ENCODE measurements at places on chromosomes 5 and 9.

- no peak for DNase-seq
Observed at GRCh38 chr5:158234323-158235158, 375.6 kb upstream of the CLINT1 start.

- DNase-seq = no peak
Observed at GRCh38 chr9:11257992-11258391, 645.2 kb upstream of the PTPRD start.

- no peak for DNase-seq
Observed at GRCh38 chr5:110027527-110028322, 338.0 kb downstream of the MAN2A1 start.

GRCh38 chr9:32500768-32501167 lies 25.2 kb downstream of the RIGI start:
- DNase-seq = no peak

DNA sequence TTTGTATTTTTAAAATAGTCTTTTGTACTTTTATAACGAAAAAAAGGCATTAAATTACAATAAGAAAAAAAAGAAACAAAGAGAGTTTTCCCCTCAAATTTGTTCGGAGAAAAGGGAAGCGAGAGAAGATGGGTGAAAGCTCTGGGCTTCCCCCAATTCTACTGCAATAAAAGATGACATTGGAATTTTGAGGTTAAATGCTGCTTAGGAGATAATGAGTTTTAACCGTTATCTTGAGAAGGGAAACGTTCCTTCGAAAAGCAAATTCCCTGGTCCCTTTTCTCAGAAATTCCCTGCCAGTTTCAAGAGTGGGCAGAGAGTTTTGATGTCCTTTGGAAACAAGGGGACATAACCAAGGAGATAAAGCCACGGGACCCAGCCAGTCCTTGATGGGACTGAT lies 18.4 kb upstream of the ERGIC1 start:
- no peak for DNase-seq

DNA sequence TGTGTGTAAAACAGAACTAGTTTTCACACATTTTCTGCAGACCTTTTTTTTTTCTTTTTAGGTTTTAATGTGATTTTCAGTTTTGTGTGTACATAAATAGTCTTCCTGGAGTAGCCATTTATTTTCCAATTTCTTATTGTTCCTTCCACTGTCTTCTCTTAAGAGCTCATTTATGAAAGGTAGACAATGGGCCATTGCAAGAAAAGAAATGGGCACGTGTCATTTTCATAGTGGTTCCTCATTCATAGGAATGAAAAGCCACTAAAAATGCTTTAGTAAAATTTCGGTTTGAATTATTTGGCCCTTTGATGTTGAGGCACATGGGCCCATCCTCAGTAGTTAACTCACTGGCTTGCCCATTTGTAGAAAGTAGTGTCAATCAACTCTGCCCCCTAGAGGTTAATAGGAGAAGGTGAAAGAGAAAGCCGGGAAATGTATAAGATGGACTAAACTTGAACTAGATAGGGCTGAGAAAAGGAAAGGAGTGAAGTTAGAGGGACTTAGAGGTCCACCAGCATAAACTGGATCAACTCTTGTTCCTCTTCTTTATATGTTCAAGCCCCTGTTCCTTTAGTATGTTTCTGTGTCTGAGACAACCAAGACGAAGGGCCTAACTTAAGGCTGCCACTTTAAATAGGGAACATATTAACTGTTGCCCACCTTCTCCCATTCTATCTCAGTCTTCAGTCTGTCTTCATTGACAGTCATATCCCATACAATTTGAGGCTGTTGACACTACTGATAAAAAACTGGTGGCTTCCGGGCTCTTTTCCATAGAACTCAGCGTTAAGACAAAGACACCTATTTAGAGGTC lies 72.6 kb downstream of the SMARCA2 start:
- DNase-seq = peak; percentile 21

DNA sequence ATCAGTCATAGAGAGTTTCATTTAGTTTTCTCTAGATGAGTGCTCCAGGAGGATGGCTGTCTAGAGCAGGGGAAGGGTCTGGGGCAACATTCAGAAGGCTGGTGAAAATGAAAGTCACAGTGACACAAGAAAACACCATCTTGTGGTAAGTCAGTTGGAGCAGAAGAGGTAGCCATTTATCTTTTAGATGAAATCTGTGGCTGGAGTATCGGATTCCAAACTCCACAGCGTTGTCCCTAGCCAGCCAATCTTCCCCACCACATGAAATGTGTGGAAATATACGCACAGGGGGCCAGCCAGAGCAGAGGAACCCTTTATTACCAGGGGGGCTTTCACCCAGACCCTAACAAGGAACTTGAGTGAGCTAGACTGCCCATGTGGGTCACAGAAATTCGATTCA lies 15.9 kb upstream of the TNFAIP8 start:
- no peak for DNase-seq

DNA sequence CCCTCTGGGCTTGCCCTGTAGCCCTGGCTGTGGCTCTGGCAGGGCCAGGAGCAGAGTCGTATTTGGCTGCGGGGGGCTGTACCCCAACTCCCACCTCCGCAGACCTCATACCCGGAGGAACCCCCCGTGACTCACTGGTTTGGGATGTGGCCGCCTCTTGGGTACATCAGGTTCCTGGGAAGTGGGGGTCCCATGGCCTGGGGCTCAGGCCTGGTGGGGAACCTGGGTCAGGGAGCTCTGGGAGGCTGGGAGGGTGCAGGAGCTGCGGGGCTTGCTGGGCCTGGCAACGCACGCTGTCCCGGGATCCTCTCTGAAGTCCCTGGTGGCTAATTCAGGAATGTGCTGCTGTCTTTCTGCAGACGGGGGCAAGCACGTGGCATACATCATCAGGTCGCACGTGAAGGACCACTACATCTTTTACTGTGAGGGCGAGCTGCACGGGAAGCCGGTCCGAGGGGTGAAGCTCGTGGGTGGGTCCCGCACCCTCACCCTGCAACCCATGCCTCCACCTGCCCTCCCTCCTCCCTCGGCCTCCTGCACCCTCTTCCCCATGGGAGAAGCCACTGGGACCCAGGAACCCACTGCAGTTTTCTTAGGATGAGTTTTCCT lies 2.4 kb downstream of the LCN1 start:
- DNase-seq = no peak

DNA sequence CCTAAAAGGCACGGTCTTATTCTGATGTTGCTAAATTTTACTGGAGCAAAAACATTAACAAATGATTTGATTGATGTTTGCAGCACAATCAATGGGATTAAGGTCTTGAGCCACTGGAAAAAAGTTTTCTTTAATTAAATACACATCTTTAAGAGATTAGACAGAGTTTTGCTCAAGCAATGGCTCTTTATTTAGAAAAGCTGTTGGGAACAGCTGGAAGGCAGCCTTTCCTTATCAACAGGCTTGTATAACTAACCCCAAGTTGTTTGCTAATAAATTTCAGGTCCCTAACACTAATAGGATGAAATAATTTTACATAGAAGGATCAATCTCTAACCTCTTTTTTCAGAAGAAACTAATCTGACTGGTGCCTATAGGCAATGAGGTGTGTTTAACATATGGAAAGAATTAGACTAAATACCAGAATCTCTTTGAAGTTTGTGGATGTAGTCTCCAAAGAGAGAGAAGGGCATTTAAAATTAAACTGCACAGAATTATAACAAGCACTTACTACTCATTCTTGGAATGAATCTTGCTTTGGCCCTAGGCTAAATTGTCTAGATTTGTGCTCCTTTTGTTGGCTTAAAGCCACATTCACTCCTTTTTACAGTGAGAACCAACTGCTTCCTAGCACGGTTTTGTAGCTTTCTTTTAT lies 67.3 kb upstream of the TNFAIP8 start:
- DNase-seq = no peak

DNA sequence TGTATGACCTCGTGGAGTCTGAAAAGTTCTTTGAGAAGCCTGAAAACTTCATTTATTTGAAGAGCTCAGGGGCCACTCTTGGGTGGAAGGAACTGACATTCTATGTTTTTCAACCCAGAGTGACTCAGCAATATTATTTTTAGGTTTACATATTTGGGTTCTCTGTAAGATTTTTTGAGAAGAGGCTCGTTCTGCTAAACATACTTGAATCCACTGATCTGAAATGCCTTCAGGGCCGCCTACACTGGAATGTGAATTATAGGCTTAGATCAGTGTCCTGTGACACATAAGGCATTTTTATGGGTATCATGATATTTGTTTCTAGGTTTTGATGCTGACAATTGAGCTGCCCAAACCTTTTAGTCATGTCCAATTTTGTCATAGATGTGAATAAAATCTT lies 86.2 kb downstream of the PSAT1 start:
- no peak for DNase-seq

- DNase-seq = no peak
Observed at GRCh38 chr9:99400184-99400731, 178.2 kb downstream of the SEC61B start.

- DNase-seq = no peak
Observed at GRCh38 chr9:16033921-16034691, 481.3 kb downstream of the CCDC171 start.

GRCh38 chr5:17481378-17481777 lies 16.7 kb upstream of the TAF11L2 start:
- no peak for DNase-seq

GRCh38 chr9:99018653-99019052 lies 74.9 kb downstream of the COL15A1 start:
- DNase-seq = no peak

DNA sequence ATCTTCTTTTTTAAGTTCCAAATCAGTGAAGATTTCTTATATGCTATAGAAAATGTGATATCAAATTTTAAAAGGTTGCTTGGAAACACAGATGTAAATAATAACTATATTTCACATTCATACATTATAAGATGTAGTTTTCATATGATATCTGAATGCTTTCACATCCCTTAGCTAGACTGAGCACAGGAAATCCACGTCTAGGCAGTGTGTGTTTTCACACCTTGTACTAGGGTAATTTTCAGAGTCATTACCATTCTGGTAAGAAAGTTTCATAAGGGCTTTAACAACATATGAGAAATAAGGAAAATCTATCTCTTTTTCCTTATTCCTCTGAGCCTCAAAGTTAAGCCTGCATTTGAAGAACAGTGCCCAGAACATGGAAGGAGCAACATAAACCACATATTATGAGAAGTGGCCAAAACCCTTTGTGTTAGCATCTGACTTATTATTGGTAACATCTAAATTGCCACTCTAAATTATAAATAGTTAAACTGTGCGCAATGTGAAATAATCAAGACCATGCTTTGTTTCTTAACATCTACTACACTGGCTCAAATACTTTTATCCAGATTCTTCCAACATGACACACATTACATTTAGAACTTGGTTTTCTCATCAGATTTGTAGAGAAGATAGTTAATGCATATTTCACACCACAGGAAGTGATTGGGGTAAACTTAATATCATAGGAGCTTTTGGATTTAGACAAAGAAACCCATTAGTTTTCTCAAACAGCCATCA lies 113.3 kb downstream of the PPP2R2B start:
- no peak for DNase-seq

GRCh38 chr5:107211630-107212029 lies 459.1 kb downstream of the EFNA5 start:
- DNase-seq = no peak

- no peak for DNase-seq
Observed at GRCh38 chr5:90518661-90519060, 10.7 kb downstream of the LYSMD3 start.

- DNase-seq = no peak
Observed at GRCh38 chr5:109853377-109853776, 163.7 kb downstream of the MAN2A1 start.

DNA sequence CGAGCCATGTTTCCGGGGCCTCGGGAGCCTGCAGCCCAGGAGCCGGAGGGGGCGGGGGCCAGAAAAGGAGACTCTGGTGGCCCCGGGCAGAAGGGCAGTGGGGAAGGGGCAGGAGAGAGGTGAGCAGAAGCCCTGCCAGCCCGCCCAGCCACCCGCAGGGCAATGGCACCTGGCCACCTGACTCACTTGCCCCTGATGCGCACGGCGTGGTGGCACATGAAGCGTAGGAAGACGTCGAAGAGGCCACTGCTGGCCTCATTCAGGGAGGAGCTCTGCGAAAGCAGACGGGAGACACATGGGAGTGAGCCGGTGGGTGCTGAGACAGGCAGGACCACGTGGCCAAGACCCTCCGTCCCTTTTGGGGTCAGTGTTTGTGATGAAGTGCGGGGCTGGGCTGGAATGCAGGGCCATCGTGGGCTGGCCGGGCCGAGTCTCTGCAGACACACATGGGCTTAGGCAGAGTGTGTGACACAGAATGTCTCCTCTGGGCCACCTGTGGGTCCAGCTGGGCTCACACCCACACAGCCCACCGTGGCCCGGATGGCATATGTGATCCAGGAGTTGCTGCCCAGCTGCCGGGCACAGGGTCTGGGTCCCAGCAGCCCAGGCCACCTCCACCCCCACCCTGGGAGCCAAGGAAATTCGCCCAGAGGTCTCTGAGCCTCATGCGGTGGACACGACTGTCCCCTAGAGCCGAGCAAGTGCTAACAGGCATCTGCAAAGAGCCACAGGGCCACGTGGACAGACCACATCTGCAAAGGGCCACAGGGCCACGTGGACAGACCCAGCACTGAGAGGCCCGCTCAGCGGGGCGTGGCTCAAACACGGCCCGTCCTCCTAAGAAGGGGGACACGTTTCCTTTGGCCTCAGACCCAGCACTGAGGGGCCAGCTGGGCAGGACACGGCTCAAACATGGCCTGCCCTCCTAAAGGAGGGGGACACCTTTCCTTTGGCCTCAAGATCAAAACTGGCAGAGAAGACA lies 23.6 kb downstream of the TERT start:
- no peak for DNase-seq

- no peak for DNase-seq
Observed at GRCh38 chr9:115913696-115914095, 239.9 kb upstream of the PAPPA start.

GRCh38 chr5:957748-958485 lies 50.7 kb upstream of the NKD2 start:
- no peak for DNase-seq

- no peak for DNase-seq
Observed at GRCh38 chr9:134530724-134531123, 110.9 kb upstream of the COL5A1 start.

DNA sequence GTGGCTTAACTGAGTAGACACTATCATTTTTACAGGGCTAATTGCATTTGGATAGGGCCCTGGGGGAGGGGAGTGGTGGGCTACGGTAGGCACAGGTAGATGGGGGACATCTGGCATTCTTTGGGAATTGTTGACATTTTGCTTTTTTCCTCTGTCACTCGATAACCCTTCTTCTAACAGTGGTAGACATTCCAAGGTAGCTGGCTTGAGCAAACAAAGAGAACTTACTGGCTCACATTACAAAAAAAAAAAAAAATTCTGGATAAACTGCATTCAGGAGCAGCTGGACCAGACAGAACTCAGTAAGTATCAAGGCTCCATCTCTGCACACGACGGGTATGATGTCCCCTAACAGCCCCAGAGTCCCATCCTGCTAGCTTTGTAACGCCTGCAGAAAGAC lies 585.2 kb downstream of the ZNF608 start:
- no peak for DNase-seq

DNA sequence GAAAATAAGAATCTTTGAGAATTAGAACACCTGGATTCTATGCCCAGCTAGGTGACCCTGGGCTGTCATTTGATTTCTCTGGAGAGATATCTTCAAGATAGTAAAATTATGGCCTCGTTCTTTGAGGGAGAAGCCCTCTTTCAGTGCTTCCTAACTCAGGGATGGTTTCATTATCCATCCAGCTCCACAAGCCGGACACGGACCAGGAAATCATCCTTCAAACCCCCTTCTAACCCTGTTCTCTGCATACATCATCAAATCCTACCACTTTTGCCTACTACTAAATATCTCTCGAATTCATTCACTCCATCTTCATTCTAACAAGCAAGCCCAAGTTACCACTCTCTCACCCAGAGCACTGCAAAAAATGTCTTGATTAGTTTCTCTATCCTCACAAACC lies 57.2 kb downstream of the MAPKAP1 start:
- DNase-seq = no peak

Data from stimulated activated CD4-positive, alpha-beta T cell treated with anti-CD3 and anti-CD28 coated beads, Interleukin-15, amount 100 ng/mL, for 24 hours (primary cell).